NCI-H774 (cell line): ENCODE measurements at places on chromosomes 5 and 9.

DNA sequence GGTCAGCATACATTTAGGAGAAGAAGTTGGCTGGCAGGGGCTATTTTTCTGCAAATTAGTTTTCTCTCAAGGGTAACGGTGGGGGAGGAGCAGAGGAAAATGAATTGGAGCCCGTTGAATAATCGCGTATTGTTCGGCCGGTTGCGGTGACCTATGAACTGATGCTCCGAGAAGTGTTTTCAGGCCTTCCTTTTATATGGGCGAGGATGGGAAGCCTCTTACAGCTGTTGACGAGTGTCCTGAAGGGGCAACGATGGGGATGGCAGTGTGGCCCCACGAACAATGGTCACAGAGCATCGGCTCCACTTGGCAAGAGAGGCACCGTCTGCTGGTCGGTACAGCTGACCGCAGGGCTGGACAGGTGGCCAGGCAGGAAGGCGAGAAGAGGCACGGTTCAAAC is 400.7 kb downstream of the ZSWIM6 start:
- DNase-seq = no peak

- peak; percentile 39 for DNase-seq
Observed at GRCh38 chr5:128213340-128213739, 129.8 kb downstream of the SLC12A2 start.

GRCh38 chr9:29981013-29981412 is 2403.4 kb upstream of the ACO1 start:
- DNase-seq = no peak

DNA sequence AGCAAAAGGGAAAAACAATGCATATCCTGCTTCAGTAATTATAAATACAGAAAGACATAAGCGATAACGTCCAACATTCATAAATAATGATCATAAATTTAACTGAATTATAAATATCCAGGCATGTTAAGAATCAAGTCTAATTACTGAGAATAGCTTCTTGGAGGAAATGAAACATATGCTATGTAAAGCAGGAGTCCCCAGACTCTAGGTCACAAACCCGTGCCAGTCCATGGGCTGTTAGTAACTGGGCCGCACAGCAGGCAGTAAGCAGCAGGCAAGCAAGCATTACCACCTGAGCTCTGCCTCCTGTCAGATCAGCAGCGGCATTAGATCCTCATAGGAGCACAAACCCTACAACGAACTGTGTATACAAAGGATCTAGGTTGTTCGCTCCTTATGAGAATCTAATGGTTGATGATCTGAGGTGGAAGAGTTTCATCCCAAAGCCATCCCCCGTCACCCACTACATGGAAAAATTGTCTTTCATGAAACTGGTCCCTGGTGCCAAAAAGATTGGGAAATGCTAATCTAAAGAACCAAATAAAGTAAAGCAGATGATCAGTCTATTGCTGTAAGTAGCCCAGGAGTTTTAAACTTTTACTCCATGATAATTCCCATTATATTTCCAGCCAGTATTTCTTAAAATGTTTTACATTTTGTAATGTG is 50.4 kb downstream of the CERT1 start:
- DNase-seq = no peak

GRCh38 chr5:177452688-177453638 is 6.3 kb downstream of the PRR7 start:
- DNase-seq = no peak

DNA sequence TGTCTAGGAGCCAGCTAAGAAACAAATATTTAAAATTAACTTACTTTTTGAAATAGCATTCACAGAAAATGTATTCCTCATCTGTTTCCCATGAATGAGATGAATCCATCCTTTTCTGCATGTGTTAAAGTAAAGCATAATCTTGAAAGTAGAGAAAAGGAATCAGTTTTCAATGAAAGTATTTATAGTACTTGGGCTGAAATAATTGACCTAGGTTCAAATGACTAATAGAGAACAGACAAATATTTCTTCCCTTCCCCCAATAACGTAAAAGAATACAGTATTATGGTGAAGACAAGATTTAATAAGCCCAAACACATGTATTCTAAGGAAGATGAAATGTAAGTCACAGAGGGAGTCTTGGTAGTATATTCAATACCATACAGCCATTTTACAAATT is 403.5 kb downstream of the ZNF608 start:
- no peak for DNase-seq

- no peak for DNase-seq
Observed at GRCh38 chr5:3179220-3179619, 416.4 kb upstream of the IRX1 start.

DNA sequence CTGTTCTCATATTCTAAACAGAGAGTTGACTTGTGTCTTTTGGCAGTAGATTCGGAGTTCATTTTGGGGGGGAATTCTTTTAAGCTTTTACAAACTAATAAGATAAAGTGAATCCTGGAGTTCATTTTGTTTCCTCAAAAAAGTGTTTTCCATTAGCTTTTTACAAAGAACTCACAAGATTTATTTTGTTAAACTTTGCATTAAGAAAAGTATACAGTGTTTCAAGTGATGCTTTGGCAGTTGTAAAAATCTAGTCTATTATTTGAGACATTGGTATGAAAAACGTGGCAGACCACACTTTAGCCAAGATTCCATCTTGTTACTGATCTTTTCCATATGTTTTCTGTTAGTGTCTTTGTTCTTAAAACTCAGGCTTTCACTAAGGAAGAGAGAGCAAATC is 1.2 kb upstream of the OMD start:
- no peak for DNase-seq

GRCh38 chr5:26492906-26493459 is 545.4 kb downstream of the CDH9 start:
- no peak for DNase-seq

- DNase-seq = peak; percentile 3
Observed at GRCh38 chr5:91119981-91120850, 262.9 kb downstream of the ARRDC3 start.

- DNase-seq = no peak
Observed at GRCh38 chr5:124744170-124744971, 2.1 kb downstream of the ZNF608 start.

DNA sequence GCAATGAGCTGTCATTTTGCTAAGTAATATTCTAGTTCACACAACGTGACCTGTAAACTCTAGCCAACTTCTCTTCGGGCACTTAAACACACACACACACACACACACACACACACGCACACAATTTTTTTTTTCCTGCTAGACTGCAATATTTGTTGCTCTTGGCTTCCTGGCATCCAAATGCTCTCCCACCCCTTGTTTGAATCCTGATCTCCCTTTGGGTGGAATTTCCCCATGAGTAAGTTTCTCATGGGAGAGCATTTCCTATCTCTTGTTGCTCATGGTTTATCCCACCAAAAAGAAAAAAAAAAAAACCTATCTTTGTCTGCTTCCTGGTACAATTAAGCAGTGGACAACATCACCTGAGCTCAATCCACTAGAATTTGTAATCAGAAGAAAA is 54.7 kb upstream of the TSLP start:
- no peak for DNase-seq

GRCh38 chr5:109681763-109682162 is 8.0 kb upstream of the MAN2A1 start:
- no peak for DNase-seq

GRCh38 chr5:10351199-10351905 is 2.1 kb upstream of the MARCHF6 start:
- DNase-seq = no peak

- no peak for DNase-seq
Observed at GRCh38 chr9:35293376-35293964, 131.7 kb downstream of the UNC13B start.

- no peak for DNase-seq
Observed at GRCh38 chr9:25412646-25413045, 265.6 kb downstream of the TUSC1 start.

GRCh38 chr5:55003432-55004065 is 18.2 kb upstream of the ESM1 start:
- DNase-seq = no peak

- DNase-seq = no peak
Observed at GRCh38 chr5:172913117-172913850, 45.9 kb upstream of the RPL26L1 start.

GRCh38 chr9:87678650-87679355 is 47.1 kb upstream of the CTSL start:
- peak; percentile 46 for DNase-seq

GRCh38 chr5:133458435-133458834 is 153.9 kb downstream of the FSTL4 start:
- DNase-seq = no peak

DNA sequence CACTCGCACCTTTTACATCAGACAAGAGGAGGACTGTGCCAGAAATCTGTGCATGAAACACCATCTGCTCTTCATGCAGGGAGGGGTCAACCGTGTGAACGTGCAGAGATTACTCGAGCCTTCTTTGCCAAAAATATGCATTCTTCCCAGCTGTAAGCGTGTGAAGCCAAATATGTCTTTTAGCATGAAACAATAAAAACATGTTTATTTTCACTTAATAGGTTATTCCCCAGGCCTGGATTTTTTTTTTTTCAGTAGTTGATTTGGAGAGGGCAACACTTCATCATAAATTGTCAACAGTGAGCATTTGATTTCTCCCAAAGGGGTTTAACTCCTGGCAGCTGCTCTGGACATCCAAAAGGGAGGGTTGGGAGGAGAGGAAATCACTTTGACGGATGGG is 23.8 kb downstream of the PLAC8L1 start:
- no peak for DNase-seq

DNA sequence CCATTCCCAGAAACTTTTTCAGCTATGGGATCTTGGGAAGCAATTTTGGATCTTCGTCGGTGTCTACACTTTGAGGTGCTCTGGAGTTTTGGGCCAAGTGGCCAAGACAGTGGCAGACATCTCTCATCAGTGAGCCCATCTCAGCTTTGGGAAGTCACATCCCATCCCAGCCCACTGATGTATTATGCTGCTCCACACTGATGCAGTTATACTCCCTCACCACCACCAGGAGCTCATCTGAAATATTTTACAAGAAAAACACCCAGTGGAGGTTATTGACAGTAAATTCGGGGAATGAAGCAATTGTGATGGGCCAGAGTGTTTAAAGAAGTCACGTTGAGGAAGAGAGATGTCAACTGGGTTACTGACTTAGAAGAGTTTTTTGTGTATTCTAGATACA is 378.0 kb downstream of the KDM4C start:
- no peak for DNase-seq

DNA sequence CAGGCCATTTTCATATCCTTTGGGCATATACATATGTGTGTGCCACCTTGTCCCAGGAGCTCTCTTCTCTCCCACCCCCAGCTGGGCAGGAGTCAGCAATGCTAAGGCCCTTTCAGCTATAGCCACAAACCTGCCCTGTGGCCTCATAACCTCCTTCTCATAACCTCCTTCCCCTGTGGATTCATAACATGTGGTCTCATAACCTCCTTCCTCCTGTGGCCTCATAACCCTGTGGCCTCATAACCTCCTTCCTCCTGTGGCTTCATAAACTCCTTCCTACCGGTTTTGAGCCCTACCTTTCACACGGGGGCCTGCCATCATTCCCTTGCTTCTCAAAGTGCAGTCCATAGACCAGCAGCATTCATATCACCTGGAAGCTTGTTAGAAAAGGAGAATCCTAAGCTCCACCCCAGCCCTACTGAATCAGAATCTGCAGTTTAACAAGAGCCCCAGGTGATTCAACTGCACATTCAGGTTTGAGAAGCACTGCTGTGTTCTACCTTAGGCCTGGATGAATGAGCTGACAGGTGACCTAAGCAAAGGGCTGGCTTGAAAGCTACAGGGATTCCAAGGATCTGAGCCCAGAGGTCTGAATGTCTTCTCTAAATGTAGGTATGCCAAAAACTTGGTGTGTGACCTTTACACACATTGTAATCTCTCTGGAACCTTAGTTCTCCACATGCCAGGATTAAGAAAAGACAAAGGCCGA is 41.9 kb upstream of the PLPP6 start:
- DNase-seq = no peak

GRCh38 chr5:132484391-132484725 is 6.2 kb downstream of the IRF1 start:
- no peak for DNase-seq

DNA sequence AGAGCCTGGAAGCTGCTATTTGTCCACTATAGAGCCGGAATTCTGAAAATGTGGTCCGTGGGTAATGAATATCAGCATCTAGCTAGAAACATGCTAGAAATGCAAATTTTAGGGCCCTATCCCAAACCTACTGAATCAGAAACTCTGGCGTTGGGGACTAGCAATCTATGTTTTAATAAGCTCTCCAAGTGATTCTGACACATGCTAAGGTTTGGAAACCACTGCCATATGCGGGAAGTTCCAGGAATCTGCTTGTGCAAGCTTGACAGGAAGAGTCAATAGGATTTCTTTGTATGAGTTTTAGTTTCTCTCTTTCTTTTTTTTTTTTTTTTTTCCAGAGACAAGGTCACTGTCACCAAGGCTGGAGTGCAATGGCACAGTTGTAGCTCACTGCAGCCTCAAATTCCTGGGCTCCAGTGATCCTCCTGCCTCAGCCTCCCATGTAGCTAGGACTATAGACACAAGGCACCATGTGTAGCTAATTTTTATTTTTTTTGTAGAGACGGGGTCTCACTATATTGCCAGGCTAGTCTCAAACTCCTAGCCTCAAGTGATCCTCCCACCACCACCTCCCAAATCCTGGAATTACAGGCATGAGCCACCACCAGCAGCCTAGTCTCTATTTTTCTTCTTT is 26.4 kb upstream of the CARNMT1 start:
- DNase-seq = no peak

GRCh38 chr9:92627651-92628050 is 42.3 kb downstream of the IPPK start:
- DNase-seq = no peak

DNA sequence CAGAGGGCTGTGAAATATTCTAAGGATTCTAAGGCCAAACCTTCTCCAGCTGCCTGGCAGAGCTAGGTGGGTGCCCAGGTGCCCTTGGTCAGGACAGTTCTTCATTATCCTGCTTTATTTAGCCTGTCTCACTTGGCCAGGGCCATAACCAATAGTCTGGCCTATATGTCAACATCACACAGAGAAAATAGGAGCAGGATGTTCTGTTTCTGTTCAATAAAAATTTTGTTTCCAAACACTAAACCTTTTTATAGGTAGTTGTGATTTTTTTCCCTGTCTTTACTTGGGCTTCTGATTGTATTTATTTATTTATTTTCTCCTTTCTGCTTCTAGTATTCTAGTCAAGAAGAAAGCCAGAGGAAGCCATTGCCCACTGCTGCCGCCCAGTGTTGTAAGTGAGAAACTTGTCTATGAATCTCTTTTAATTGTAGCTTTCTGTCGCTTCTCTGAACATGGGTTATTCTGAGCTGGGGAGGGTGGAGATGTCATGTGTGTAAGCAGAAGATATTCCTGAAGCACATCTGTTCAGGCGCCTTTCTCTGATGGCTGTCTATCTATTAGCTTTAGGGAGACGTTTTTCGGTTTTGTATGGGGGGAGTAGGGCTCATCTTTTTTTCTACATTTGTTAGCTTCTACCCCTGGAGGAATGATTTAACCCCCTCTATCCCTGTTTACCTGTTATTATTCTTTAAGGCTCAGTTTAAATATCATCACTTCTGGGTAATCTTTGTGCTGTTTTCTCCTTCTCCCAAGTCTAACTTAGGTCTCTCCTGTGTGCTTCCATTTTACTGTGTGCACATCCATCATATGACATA is 97.1 kb downstream of the UNC13B start:
- peak; percentile 36 for DNase-seq

GRCh38 chr5:33641744-33642505 is 201.2 kb downstream of the TARS1 start:
- DNase-seq = no peak

- DNase-seq = peak; percentile 66
Observed at GRCh38 chr5:120463991-120464626, at the start of gene PRR16. Gene PRR16 (plus strand): TSS chr5:120464300.
